ENCODE measurements at places on chromosomes 16 and 17. TPM values are rescaled to one million over a fixed set of nuclear protein-coding genes. Genes with fewer than 3 reads are reported as not detected.

Gene ASGR2
- 0.25 TPM for total RNA-seq

- H3K4me3 ChIP-seq, result no peak overlapping the region
- no peaks in the 10 kb centered on the region for H3K27me3 ChIP-seq
Observed at GRCh38 chr16:66260522-66261254, 105.8 kb upstream of the CDH5 start.

Gene HOXB1
- total RNA-seq, result not detected

DNA sequence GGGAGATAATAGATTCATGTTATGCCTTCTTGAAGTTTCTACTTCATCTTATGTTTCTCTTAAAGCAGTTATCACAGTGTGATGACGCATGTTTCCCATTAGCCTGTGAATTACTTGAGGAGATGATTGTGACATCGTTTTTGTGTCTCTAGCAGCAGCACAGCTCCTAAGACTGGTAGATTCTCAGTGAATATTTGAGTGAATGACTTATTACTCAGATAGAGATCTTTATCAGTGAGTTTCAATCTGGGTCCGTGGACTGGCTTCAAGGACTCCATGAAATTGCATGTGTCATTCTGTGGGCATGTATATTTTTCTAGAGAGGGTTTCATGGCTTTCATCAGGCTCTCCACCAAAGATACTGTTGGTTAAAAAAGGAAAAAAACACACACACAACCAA is 29.9 kb downstream of the YPEL2 start:
- no peaks in the 10 kb centered on the region for H3K36me3 ChIP-seq
- H3K27me3 ChIP-seq, result no peaks in the 10 kb centered on the region
- H3K4me3 ChIP-seq, result no peak overlapping the region
- peaks cover 20% of the 10 kb centered on the region for H3K4me1 ChIP-seq
- no peak for DNase-seq

DNA sequence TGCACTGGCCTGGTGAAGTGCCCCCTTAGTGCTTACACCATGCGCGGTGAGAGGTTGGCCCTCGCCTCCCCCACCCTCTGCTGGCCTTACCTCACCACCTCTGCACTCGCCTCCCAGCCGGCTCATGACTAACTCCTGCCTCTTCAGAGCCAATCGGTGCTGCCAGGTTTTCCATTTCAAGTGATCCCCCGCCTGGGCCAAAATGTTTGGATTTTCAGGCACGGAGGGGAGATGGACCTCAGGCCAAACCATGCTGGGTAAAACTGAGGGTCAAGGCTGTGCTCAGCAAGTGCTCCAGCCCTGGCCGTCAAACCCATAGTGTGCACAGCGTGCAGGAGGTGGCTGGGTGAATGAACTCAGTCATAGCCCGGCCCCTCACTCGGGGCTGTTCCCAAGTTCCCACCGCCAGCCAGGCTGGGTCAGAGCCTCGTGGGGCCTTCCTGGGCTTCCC is 175.4 kb downstream of the SEC14L1 start:
- peak overlapping the region; percentile 40 for H3K27ac ChIP-seq
- peak; percentile 87 for DNase-seq
- H3K36me3 ChIP-seq, result no peaks in the 10 kb centered on the region
- peaks cover 45% of the 10 kb centered on the region for H3K4me1 ChIP-seq
- H3K4me3 ChIP-seq, result no peak overlapping the region

DNA sequence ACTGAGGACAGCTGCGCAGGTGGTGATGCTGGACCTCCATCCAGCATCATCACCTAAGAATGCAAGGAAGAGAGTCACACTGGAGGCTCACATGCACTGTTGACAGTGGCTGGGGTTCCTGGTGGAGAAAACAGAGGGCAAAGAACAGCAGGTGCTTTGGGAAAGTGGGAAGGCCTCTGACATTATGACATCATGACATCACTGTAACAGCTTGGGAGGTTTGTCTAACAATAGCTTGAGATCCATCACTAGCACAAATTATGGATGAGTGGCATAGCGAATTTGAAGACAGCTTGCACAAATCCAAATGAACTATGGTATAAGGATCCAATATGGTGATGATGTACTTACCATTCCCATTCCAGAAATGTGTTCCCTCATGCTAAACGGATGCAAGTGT is 226.5 kb upstream of the MPHOSPH6 start:
- H3K27me3 ChIP-seq, result no peaks in the 10 kb centered on the region
- no peaks in the 10 kb centered on the region for H3K4me1 ChIP-seq
- H3K36me3 ChIP-seq, result no peaks in the 10 kb centered on the region
- H3K4me3 ChIP-seq, result no peak overlapping the region
- DNase-seq, result no peak

DNA sequence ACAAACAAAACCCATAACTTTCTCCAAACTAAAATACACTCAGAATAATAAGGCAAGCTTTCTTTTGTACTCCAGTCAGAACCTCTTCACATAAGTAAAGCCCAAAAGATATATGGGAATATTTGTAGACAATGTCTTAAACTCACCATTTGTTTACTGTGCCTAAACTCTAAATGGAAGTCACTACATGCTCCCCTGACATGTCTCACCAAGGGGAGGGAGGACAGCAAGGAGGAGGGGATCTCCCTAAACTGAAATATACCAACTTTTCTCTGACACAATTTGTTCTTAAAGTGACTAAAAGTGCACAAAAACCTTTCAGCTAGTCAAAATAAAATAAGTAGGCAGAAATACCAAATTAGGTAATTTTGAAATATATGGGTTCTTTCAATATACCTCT is 38.5 kb downstream of the GRB7 start:
- no peak overlapping the region for H3K4me3 ChIP-seq
- no peaks in the 10 kb centered on the region for H3K36me3 ChIP-seq
- H3K4me1 ChIP-seq, result no peaks in the 10 kb centered on the region
- DNase-seq, result no peak

Gene ACSM5
- 1.2 TPM for total RNA-seq

DNA sequence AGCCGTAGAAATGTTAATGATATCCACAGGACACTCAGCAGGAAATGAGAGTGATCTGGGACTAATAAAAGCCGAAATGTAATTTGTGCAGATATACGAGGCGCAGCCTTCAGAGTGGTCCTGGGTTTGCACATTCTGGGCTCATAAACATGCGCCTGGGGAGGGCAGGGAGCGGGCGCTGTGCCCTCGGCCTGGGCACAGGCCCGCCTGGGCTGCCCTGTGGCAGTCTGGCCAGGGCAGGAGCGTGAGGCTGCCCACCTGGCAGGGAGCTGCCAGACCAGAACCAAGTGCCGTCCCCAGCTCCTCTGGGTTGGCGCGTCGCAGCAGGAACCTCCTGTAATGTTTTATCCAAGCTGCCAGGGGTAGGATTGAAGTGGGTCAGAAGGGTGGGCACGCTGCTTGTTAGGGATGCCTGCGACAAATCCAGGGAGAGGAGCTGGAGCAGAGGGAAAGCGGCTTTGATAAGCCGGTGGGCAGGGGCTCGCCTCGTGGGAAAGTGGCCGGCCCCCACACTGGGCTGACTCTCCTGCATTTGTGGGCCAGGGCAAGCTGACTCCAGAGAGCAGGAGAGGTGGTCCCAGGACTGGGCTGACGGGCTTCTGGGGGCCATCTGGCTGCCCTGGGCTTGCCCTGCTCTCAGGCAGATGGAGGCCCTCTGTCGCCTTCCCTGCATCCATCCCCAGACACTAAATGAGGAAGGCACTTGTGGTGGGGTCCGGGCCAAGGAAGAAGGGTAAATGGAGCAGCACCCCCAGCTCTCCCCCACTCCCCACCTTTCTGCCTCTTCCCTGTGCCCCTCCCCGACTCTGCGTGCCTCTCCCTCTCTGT is 45.9 kb downstream of the SREBF1 start:
- DNase-seq, result no peak
- H3K4me1 ChIP-seq, result peaks cover 10% of the 10 kb centered on the region
- no peak overlapping the region for H3K4me3 ChIP-seq
- no peaks in the 10 kb centered on the region for H3K27me3 ChIP-seq
- no peaks in the 10 kb centered on the region for H3K36me3 ChIP-seq

GRCh38 chr17:76414334-76415295 is 30.2 kb downstream of the SPHK1 start:
- peaks cover 15% of the 10 kb centered on the region for H3K4me1 ChIP-seq
- H3K27ac ChIP-seq, result no peak overlapping the region
- peak; percentile 73 for DNase-seq

GRCh38 chr16:87559945-87560344 is 42.4 kb upstream of the JPH3 start:
- no peak overlapping the region for H3K4me3 ChIP-seq
- no peak overlapping the region for H3K27ac ChIP-seq
- no peaks in the 10 kb centered on the region for H3K27me3 ChIP-seq
- H3K4me1 ChIP-seq, result peaks cover 15% of the 10 kb centered on the region

Gene KRT33B
- total RNA-seq, result not detected

Gene HASPIN
- 0.10 TPM for total RNA-seq

Gene KRTAP4-12
- not detected for total RNA-seq

Gene FBXL16
- 2.0 TPM for total RNA-seq

DNA sequence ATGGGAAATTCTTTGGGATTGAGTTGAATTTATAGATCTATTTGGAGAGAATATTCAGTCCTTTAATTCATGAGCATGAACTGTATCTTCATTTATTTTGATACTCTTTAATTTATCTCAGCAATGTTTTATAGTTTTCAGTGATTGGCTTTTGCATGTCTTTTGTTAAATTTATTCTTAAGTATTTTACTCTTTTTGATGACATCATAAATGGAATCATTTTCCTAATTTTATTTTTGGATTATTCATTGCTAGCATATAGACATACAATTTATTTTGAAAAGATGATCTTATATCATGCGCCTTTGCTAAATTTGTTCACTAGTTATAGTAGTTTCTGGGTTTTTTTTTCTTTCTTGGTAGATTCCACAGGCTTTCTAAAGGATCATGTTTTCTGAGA is 149.2 kb upstream of the ASIC2 start:
- H3K27me3 ChIP-seq, result no peaks in the 10 kb centered on the region
- H3K27ac ChIP-seq, result no peak overlapping the region
- H3K4me1 ChIP-seq, result no peaks in the 10 kb centered on the region
- H3K36me3 ChIP-seq, result no peaks in the 10 kb centered on the region

Gene OR4D1
- total RNA-seq, result not detected

DNA sequence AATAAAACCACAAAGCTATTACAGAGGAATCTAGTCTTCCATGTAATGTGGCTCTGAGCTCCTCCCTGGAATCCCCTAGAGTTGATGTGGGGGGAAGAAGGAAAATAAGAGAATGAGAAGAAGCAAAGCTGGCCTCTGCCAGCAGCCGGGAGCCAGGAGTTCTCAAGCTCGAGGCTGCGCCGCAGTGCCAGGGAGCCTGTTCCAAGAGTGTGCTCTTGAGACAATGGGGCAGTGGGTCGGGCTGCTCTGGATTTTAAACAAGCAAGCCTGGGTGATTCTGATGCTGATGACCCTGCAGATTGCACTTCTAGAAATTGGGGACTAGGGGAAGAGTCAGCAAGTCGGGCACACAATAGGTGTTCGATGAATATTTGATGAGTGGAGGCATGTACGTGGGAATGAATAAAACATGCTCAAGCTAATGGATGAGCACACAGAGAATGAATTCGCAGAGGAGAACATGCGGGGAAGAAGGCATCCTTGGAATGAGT is 119.9 kb downstream of the CMIP start:
- peaks cover 10% of the 10 kb centered on the region for H3K4me1 ChIP-seq
- no peak overlapping the region for H3K27ac ChIP-seq
- H3K27me3 ChIP-seq, result no peaks in the 10 kb centered on the region
- no peaks in the 10 kb centered on the region for H3K36me3 ChIP-seq
- no peak overlapping the region for H3K4me3 ChIP-seq

GRCh38 chr17:81397314-81398175 is 2.3 kb downstream of the BAHCC1 start:
- peak overlapping the region; percentile 75 for H3K4me3 ChIP-seq
- no peak for DNase-seq
- H3K4me1 ChIP-seq, result peaks cover 18% of the 10 kb centered on the region
- peak overlapping the region; percentile 87 for H3K27ac ChIP-seq

DNA sequence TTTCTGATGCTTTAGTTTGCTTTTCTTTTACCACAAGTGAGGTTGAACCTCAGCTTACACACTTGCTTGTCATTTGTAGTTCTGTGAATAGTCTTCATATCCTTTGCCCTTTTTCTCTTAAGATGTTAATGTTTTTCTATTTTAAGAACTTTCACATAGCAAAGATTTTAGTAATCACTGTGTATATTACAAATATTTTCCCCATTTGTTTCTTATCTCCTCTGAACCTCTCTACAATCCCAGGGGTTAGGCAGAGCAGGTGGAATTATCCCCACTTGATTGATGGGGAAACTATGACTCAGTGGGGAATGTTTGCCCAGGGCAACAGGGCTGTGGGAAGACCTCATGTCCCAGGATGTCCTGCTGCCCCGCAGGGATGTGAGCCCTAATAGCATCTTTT is 11.7 kb upstream of the MYH3 start:
- no peak for DNase-seq
- no peak overlapping the region for H3K27ac ChIP-seq
- H3K4me3 ChIP-seq, result no peak overlapping the region

DNA sequence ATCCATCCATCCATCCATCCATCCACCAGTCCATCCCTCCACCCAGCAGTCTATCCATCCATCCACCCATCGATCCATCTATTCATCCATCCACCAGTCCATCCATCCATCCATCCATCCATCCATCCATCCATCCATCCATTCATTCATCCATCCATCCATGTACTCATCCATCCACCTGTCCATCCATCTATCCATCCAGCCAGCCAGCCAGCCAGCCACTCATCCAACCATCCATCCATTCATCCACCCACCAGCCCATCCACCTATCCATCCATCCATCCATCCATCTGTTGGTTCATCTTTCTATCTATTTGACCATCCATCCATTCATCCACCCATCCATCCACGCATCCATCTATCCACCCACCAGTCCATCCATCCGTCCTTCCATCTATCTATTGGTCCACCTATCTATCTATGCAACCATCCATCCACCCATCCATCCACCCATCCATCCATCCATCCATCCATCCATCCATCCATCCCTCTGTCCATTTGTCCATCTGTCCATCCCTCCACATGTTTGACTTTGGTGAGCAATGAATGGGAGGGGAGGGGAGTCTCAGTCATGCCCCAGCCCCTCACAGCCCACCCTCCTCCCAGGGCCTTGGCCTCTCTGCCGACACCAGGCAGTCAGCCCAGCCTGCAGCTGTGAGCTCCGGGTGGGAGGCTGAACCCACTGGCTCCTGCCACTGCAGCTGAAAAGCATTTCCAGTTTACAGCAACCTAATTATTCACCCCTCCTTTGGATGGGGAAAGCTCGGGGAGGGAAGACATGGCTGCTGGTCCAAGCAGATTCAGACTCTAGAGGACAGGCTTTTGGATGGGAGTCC is 38.1 kb upstream of the SSTR5 start:
- DNase-seq, result no peak
- no peaks in the 10 kb centered on the region for H3K4me1 ChIP-seq
- no peak overlapping the region for H3K27ac ChIP-seq
- no peak overlapping the region for H3K4me3 ChIP-seq
- H3K36me3 ChIP-seq, result no peaks in the 10 kb centered on the region
- H3K27me3 ChIP-seq, result no peaks in the 10 kb centered on the region

All from ovary (tissue), 10 donors.